Psoas muscle (tissue), 8 donors: ENCODE measurements at places on chromosomes 7 and 10.

GRCh38 chr10:131891196-131891928 lies 9.4 kb upstream of the PPP2R2D start:
- H3K4me3 ChIP-seq = no peak overlapping the region
- H3K4me1 ChIP-seq = no peaks in the 10 kb centered on the region
- peaks cover 32% of the 10 kb centered on the region for H3K27me3 ChIP-seq
- no peaks in the 10 kb centered on the region for H3K36me3 ChIP-seq
- DNase-seq = no peak
- no peak overlapping the region for H3K27ac ChIP-seq

DNA sequence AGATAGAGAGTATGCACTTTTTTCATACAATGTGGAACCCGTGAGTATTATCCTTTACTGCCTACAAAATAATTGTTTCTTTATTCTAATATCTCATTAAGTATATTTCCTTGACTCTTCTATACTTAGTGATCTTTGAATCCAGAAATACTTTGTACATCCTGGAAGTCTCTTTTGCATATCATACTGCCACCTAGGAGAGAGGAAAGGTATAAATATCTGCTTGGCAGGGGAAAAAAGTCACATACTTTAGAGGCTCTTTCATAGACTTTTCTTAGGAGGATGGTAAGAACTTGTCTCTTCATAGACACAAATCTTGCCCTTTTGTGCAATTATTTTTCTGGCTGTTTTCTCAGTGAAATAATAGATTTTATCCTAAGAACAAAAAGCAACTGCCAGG lies 436.0 kb downstream of the PAXIP1 start:
- H3K4me3 ChIP-seq = no peak overlapping the region
- no peaks in the 10 kb centered on the region for H3K27me3 ChIP-seq
- no peak overlapping the region for H3K27ac ChIP-seq
- no peaks in the 10 kb centered on the region for H3K4me1 ChIP-seq

- no peaks in the 10 kb centered on the region for H3K27me3 ChIP-seq
- no peaks in the 10 kb centered on the region for H3K36me3 ChIP-seq
- no peak for DNase-seq
- H3K4me1 ChIP-seq = no peaks in the 10 kb centered on the region
- H3K4me3 ChIP-seq = no peak overlapping the region
- H3K27ac ChIP-seq = no peak overlapping the region
Measured at GRCh38 chr7:2437136-2437535, 33.7 kb downstream of the CHST12 start.

GRCh38 chr10:60031183-60031582 lies 124.8 kb upstream of the CCDC6 start:
- peaks cover 25% of the 10 kb centered on the region for H3K4me1 ChIP-seq
- no peaks in the 10 kb centered on the region for H3K27me3 ChIP-seq
- H3K36me3 ChIP-seq = no peaks in the 10 kb centered on the region
- peak overlapping the region; percentile 88 for H3K27ac ChIP-seq
- no peak overlapping the region for H3K4me3 ChIP-seq
- DNase-seq = no peak

GRCh38 chr7:80612880-80613279 lies 25.6 kb upstream of the CD36 start:
- H3K4me3 ChIP-seq = peak overlapping the region; percentile 35
- DNase-seq = no peak
- H3K4me1 ChIP-seq = peaks cover 90% of the 10 kb centered on the region
- H3K36me3 ChIP-seq = no peaks in the 10 kb centered on the region
- H3K27me3 ChIP-seq = no peaks in the 10 kb centered on the region

DNA sequence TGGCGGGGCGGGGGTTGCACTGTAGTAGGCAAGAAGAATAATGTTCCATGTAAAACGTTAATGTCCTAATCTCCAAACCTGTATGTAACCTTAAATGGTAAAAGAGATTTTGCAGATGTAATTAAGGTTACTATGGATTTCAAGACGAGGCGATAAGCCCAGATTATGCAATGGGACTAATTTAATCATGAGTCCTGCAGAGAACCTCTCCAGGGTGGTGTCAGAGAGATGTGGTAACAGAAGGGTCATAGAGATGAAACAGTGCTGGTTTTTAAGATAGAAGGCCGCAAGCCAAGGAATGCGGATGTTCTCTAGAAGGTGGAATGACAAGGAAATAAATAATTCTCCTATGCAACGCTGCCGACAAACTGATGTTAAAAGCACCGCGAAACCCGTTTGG lies 57.1 kb downstream of the UBE3C start:
- no peaks in the 10 kb centered on the region for H3K27me3 ChIP-seq
- peaks cover 79% of the 10 kb centered on the region for H3K36me3 ChIP-seq
- no peak overlapping the region for H3K27ac ChIP-seq
- no peak for DNase-seq

GRCh38 chr10:30834651-30835050 lies 197.0 kb downstream of the ZNF438 start:
- H3K27me3 ChIP-seq = no peaks in the 10 kb centered on the region
- H3K27ac ChIP-seq = no peak overlapping the region
- no peak for DNase-seq

- H3K4me3 ChIP-seq = no peak overlapping the region
- no peak for DNase-seq
- H3K27ac ChIP-seq = no peak overlapping the region
- H3K27me3 ChIP-seq = no peaks in the 10 kb centered on the region
Measured at GRCh38 chr7:41205600-41205999, 497.3 kb downstream of the INHBA start.

DNA sequence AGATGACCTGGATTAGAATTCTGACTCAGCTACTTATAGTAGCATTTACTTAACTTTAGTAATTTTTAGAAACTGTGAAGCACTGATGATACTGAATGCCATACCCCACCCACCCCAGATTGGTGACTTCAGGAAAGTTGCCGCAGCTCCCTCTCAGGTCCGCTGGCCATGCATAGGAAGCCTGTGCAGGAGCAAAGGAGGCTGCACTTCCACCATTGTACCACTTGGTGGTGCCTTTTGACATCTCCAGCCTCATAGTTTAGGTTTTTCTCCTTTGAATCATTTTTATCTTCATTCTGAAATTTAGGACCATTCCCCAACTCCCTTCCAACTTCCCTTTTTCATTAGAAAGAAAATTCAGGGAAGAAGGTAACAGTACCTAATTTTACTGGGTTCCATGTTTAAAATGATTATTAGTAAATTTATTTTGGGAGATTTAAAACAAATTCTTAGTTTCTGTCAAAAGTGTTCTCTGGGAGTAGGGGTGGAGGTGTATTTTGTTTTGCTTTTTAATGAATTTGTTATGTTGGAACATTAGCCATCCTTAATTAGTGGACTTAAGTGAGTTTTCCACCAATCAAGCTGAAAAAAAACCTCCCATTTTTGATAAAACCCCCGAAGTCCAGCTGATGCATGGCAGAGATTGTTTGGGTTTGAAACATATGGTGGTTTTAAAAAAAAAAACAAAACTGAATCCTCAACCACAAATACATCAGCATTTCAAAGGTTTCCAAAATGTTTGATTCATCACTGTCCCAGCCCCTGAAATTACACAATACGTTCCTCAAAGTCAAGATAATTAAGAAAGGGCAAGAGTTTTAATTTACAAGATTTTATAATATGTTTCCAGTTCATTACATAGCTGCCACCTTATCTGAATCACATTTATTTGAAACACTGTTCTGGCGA lies 109.6 kb downstream of the WNT2 start:
- H3K36me3 ChIP-seq = peaks cover 16% of the 10 kb centered on the region
- no peaks in the 10 kb centered on the region for H3K4me1 ChIP-seq
- H3K27ac ChIP-seq = no peak overlapping the region
- DNase-seq = no peak
- H3K27me3 ChIP-seq = no peaks in the 10 kb centered on the region

DNA sequence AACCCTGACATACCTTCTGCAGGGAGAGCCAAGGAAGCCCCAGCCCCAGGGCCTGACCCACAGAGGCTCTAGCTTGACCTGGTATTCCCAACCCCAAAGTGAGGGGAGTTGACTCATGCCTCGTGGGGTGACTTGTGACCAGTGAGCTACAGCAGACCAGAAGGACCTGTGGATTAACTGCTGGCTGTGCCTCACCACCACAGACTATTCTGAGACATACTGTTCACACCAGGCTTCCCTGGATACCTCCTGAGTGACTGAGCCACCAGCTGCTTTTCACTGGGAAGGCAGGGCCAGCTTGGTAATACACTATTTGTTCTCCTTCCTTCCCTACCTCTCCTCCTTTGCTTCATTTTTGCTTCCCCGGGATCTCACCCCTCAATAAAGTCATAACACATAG lies 7.3 kb downstream of the PLXNA4 start:
- no peaks in the 10 kb centered on the region for H3K36me3 ChIP-seq
- no peak overlapping the region for H3K4me3 ChIP-seq
- no peak for DNase-seq

- no peaks in the 10 kb centered on the region for H3K27me3 ChIP-seq
- DNase-seq = no peak
- no peak overlapping the region for H3K4me3 ChIP-seq
- H3K36me3 ChIP-seq = no peaks in the 10 kb centered on the region
- H3K4me1 ChIP-seq = peaks cover 7% of the 10 kb centered on the region
Measured at GRCh38 chr10:119350502-119351097, 143.2 kb downstream of the GRK5 start.

DNA sequence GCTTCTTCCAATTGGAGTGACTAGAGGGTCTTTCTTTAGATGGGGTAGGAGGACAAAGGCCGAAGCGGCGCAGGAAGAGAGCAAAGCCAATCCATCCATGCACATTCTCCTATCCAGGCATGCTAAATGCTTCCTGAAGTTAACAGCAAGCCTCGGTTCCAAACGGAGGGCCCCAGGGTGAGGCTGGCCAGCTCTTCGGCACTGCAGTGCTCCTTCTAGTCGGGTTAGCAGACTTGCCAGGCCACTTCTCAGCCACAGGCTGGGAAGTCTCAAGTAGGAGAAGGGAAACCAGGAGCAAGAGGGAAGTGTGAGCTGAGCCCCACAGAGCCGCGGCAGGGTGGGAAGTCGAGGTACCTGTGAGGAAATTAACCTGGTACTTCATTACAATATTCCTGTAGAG lies 253.8 kb upstream of the INHBA start:
- H3K4me1 ChIP-seq = peaks cover 22% of the 10 kb centered on the region
- H3K36me3 ChIP-seq = no peaks in the 10 kb centered on the region
- H3K4me3 ChIP-seq = no peak overlapping the region
- DNase-seq = no peak
- H3K27me3 ChIP-seq = no peaks in the 10 kb centered on the region

DNA sequence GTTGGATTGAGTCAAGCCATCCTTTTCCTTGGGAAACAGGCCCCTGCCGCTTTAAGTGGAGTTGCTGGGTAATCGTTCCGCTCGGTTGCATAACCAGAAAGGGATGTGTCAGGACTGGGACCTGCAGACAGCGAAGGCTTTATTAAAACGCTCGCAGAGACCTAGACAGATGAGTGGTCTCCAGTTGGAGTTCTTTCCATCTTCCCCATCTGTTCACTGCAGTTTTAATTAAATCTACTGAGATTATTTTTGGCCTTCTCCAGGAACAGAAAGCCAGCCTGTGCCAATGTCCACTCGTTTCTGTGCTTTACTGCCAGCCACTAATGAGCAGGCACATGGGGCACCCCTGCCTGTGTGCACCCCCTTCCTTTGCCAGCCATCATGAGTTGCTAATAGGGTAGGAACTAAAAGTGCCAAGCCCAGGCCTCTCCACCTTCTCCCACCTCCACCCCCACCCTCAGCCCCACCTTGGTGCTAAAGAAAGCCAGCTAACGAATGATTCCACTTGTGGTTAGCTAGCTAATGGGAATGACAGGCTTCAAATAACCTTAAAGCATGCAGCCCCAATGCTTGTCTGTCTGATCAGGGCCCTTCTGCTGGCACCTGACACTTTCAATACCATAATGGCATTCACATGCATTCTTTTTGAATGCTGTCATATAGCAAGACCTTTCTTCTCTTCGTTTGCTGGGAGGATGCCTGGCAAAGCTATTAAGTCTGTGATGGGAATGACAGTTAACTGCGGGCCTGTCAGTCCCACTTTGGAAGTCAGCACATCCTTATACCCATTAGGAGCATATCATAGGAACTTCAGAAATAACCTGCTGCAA lies 556.8 kb upstream of the GALNT17 start:
- H3K27ac ChIP-seq = no peak overlapping the region
- no peak overlapping the region for H3K4me3 ChIP-seq
- DNase-seq = no peak
- H3K36me3 ChIP-seq = no peaks in the 10 kb centered on the region
- H3K4me1 ChIP-seq = peaks cover 2% of the 10 kb centered on the region
- no peaks in the 10 kb centered on the region for H3K27me3 ChIP-seq

DNA sequence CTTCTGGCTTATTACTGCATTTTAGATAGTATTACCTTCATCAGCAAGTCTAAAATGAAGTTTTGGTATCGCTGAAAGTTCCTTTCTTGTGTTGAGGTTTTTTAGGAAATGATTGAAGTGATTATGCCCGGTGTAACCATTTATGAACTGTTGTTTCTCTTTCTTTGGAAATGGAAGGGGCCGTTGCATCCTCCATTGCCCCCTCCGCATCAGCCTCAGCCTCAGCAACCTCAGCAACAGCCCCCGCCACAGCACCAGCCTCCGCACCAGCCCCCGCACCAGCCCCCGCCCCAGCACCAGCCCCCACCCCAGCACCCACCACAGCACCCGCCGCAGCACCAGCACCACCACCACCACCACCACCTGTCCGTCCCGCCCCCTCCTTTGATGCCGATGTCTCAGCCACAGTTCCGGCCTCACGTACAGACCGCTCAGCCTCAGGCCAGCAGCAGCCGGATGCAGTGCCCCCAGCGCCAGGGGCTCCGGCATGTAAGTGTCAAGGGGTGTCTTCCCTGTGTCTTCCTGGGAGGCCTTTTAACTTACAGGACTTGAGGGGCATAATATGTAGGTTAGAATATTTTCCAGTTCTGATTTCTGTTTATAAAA lies 72.6 kb downstream of the SHH start:
- H3K36me3 ChIP-seq = peaks cover 2% of the 10 kb centered on the region
- no peaks in the 10 kb centered on the region for H3K27me3 ChIP-seq
- no peak overlapping the region for H3K27ac ChIP-seq
- peaks cover 3% of the 10 kb centered on the region for H3K4me1 ChIP-seq
- H3K4me3 ChIP-seq = no peak overlapping the region

GRCh38 chr10:76774987-76775603 lies 862.5 kb downstream of the KCNMA1 start:
- no peaks in the 10 kb centered on the region for H3K27me3 ChIP-seq
- H3K4me1 ChIP-seq = no peaks in the 10 kb centered on the region
- DNase-seq = no peak
- no peak overlapping the region for H3K4me3 ChIP-seq
- H3K27ac ChIP-seq = no peak overlapping the region

DNA sequence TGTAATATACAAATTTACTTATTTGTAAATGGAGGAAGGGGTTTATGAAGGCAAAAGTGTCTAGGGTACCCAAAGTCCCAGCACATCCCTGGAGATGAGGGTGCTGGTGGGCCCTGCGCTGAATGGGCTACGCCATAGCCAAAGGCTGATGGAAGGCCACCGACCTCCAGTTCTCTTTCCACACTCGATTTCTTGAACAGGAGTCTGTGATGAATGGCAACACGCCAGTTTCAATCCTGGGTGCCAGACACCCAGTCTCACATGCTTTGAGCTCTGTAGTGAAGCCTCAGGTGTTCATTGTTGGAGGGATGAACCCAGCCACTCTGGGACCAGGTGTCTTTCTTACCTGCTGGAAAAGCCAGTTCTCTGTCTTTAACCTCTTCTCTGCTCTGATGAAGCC lies 752 bp downstream of the LRMDA start:
- H3K27ac ChIP-seq = no peak overlapping the region
- H3K4me1 ChIP-seq = no peaks in the 10 kb centered on the region
- no peaks in the 10 kb centered on the region for H3K36me3 ChIP-seq
- H3K4me3 ChIP-seq = peak overlapping the region; percentile 70
- DNase-seq = no peak
- H3K27me3 ChIP-seq = peaks cover 5% of the 10 kb centered on the region
